ENCODE measurements at places on chromosomes 12 and 14. TPM values are rescaled to one million over a fixed set of nuclear protein-coding genes. Genes with fewer than 3 reads are reported as not detected.

DNA sequence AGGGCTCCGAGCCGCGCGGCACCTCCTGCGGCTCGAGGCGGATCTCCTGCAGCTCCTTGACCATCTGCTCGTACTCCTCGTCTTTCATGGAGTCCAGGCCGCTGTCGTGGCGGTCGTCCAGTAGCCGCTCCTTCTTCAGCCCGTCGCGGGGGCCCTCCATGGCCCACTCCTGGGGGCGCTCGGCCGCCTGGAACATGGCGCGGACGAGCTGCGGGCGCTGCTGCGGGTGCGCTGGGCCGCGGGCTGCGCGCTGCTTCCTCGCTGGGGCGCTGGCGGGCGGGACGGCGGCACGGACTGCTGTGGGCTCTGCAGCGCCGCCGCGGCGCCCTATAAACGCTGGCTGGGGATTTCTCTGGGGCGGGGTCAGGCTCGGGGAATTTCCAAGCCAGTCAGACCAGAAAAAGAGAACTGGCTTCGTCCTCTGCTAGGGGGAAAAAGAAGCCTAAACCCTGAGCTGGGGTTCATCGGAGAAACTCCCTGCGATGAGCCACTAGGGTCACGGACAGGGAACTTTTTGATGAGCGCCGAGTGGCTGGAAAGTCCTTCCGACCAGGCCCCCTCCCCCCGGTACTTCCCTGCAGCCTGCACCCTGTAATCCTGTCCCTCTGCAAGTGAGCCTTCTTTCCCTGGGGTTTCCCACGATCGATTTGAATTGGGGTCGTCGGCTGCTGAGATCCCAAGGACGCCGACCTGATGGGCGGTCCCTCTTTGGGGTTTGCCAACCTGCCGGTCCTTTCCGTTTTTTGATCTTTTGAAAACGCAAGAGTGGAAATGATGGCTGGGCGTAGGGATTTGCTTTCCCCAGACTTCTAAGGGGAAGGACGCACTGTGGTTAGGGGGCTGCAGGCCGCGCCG is at the start of gene NFKBIA:
TSS of gene NFKBIA (minus strand) at position 301 of the 855 bp plus-strand sequence. CDS start at position 196, 105 bp downstream.
- DNase-seq = peak; percentile 83
- peaks cover 44% of the 10 kb centered on the region for H3K4me1 ChIP-seq
- peaks cover 40% of the 10 kb centered on the region for H3K36me3 ChIP-seq
- peak within 1 kb of the TSS; percentile 97 for H3K4me3 ChIP-seq

GRCh38 chr12:113246478-113247122 is 25.3 kb downstream of the TPCN1 start:
- H3K4me1 ChIP-seq = peaks cover 59% of the 10 kb centered on the region
- no peak overlapping the region for H3K4me3 ChIP-seq
- peak overlapping the region; percentile 83 for H3K27ac ChIP-seq
- H3K27me3 ChIP-seq = no peaks in the 10 kb centered on the region
- no peak for DNase-seq

GRCh38 chr14:88470542-88471440 is 84.0 kb downstream of the PTPN21 start:
- DNase-seq = no peak
- H3K27ac ChIP-seq = no peak overlapping the region
- no peaks in the 10 kb centered on the region for H3K36me3 ChIP-seq
- no peak overlapping the region for H3K4me3 ChIP-seq
- H3K27me3 ChIP-seq = no peaks in the 10 kb centered on the region

GRCh38 chr12:52152905-52153317 is 38.9 kb downstream of the KRT80 start:
- no peak overlapping the region for H3K27ac ChIP-seq
- DNase-seq = no peak
- H3K4me1 ChIP-seq = peaks cover 28% of the 10 kb centered on the region
- peaks cover 2% of the 10 kb centered on the region for H3K27me3 ChIP-seq
- H3K4me3 ChIP-seq = no peak overlapping the region

DNA sequence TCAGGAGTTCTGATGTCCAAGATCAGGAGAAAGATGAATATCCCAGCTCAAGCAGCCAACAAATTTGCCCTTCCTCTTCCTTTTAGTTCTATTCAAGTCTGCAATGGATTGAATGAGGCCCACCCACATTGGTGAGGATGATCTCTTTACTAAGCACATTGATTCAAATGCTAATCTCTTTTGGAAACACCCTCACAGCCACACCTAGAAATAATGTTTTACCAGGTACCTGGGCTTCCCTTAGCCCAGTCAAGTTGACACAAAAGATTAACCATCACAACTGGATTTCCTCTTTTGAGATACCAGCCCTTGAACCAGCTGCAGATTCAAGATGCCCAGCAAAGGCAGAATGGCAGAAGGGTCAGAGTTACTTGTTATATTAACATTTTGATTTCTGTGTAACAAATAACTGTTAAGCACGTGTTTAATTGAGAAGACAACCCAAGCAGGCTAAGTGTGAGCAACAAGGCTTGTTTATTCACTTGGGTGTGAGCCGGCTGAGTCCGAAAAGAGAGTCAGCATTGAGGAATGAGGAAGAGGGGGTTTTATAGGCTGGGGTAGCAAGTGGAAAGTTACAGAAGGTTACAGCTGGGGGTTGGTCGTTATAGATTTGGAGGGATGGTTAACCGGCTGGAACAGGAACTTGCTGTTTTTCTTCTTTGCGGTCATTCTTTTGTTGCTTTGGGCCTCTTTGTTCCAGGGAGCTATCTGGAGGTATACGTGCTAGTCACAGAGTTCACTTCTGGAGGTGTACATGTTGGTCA is 180.3 kb downstream of the EMP1 start:
- H3K4me3 ChIP-seq = no peak overlapping the region
- H3K4me1 ChIP-seq = no peaks in the 10 kb centered on the region
- H3K27ac ChIP-seq = no peak overlapping the region
- H3K36me3 ChIP-seq = no peaks in the 10 kb centered on the region
- no peaks in the 10 kb centered on the region for H3K27me3 ChIP-seq

DNA sequence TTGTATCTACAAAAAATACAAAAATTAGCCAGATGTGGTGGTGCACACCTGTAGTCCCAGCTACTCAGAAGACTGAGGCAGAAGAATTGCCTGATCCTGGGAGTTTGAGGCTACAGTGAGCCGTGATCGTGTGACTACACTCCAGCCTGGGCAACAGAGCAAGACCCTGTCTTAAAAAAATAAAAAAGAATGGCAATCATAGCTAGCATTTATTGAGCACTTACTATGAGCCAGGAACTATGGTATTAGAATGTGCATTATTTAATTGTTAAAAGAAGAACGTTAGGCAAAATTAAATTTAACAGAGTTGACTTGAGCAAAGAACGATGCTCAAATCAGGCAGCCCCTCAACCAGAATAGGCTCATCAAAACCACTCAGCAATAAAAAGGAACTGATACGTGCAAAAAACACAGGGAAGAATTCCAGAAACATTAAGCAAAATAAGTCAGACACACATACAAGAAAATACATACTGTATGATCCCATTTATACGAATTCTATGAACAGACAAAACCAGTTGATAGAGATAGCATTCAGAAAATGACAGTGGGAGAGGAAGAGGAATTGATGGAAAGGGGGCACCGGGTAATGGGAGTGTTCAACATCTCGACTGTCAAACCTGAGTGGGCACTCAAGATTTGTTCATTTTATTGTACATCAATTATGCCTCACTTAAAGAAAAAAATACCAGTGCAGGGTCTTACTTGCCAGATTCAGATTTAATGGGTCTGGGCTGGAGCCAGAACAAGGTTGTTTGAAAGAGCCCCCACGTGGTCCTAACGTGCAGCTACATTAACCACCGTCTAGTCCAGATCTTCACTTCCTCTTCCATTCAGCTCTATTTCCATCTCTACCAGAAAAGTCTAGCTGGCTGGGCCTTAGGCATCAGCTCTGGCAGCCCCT is 8.0 kb downstream of the SCNN1A start:
- H3K27me3 ChIP-seq = no peaks in the 10 kb centered on the region
- no peaks in the 10 kb centered on the region for H3K36me3 ChIP-seq
- H3K4me3 ChIP-seq = no peak overlapping the region
- peaks cover 7% of the 10 kb centered on the region for H3K4me1 ChIP-seq

DNA sequence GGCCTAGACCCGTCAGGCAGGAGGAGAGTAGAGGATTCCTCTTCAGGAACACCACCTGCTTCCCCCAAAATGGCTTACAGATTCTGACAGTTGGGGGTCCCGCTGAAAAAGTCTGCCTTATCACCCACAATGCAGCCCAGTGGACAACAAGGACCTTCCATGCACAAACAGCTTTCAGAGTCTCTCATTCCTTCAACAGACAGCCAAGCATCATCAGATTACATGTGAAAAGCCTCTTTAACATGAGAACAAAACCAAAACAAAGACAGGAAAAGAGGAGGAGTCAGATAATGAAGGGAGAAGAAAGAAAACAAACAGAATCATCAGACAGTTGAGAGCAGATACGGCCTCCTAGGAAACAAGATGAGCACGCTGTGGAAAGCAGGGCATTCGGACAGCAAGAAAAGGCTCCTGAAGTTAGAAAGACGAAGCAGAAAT is 18.3 kb downstream of the KCTD10 start:
- no peak for DNase-seq
- peaks cover 14% of the 10 kb centered on the region for H3K36me3 ChIP-seq
- peaks cover 63% of the 10 kb centered on the region for H3K4me1 ChIP-seq
- no peaks in the 10 kb centered on the region for H3K27me3 ChIP-seq
- no peak overlapping the region for H3K4me3 ChIP-seq
- peak overlapping the region; percentile 39 for H3K27ac ChIP-seq

- H3K4me3 ChIP-seq = no peak overlapping the region
- H3K27me3 ChIP-seq = no peaks in the 10 kb centered on the region
- no peaks in the 10 kb centered on the region for H3K36me3 ChIP-seq
- no peaks in the 10 kb centered on the region for H3K4me1 ChIP-seq
These were observed 1003.9 kb downstream of the FLRT2 start for GRCh38 chr14:86533834-86534233.

- H3K4me1 ChIP-seq = no peaks in the 10 kb centered on the region
- H3K36me3 ChIP-seq = no peaks in the 10 kb centered on the region
- H3K27ac ChIP-seq = no peak overlapping the region
- H3K27me3 ChIP-seq = no peaks in the 10 kb centered on the region
- DNase-seq = no peak
These were observed 36.3 kb upstream of the NTF3 start for GRCh38 chr12:5395443-5396271.

- H3K27ac ChIP-seq = peak overlapping the region; percentile 42
These were observed 21.9 kb downstream of the YBX3 start for GRCh38 chr12:10701131-10701681.

- DNase-seq = no peak
- H3K4me3 ChIP-seq = no peak overlapping the region
- H3K4me1 ChIP-seq = peaks cover 16% of the 10 kb centered on the region
- no peak overlapping the region for H3K27ac ChIP-seq
- H3K27me3 ChIP-seq = no peaks in the 10 kb centered on the region
These were observed 17.6 kb upstream of the GPR33 start for GRCh38 chr14:31505411-31505810.

DNA sequence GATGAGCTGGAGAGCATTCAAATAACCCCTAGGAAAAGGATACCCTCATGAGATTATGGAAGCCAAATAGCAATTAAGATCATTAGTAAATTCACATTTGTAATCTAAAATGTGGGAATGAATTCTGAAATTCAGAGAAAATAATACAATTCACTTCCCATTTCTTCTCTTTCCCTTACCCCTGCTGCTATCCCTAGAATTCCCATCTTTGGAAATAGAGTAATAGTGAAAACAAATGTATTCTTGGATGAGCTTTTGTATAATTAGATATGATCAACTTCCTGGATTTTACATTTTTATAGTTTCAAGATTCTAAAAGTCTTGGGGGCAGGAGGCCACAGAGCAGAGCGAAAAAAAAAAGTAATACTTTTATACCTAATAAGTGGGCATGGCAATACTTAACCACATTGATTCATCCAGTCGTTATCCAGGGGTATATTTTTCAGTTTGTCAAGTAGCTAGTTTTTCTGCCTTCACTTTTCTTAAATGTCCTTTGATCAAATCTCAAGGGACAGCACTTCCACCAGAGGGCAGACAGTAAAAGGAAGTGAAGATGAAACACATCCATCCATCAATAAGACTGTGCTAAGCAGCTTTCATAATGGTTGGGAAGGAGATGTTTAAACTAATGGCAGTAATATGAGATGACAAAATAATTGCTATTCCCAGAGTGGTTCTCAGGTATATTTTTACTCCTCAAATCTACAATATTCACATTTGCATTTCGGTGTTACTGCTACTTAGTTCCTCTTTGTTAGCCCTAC is 401.3 kb downstream of the DIO2 start:
- no peaks in the 10 kb centered on the region for H3K36me3 ChIP-seq
- no peak for DNase-seq

DNA sequence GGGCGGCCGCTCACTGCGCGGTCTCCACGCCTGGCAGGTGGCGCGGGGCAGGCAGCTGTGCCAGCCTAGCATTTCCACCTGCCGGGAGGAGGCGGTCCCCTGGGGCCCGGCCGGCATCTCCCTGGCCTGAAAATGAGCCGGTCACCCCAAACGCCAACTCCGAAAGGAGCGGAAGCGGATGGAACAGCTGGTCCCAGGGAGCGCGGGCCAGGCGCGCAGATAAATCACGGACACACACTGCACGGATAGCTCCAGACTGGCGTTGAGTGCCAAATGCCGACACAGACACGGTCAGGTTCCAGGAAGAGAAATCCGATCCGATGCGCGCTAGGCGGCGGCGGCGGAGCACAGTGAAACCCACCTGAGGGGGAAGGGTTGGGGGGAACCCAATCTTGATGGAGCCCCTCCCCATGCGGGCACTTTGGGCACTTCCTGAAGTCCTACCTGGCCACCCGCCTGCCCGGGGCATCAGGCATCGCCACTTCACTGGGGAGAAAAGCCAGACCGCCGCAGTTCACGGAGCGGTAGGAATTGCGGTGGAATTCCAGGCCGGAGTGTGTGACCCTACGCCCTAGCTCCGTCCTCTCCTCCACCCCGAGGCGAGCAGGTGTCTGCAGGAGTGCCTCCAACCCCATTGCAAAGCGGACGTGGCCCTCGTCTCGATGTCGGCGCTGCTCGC is 624 bp upstream of the PLEKHD1 start:
- no peak overlapping the region for H3K27ac ChIP-seq
- no peak for DNase-seq
- H3K27me3 ChIP-seq = no peaks in the 10 kb centered on the region
- H3K4me1 ChIP-seq = peaks cover 13% of the 10 kb centered on the region
- no peaks in the 10 kb centered on the region for H3K36me3 ChIP-seq

KRT85 gene
- not detected for total RNA-seq

KLHL33 gene
- 2.2 TPM for total RNA-seq

GRCh38 chr14:29982993-29983392 is 55.3 kb upstream of the PRKD1 start:
- no peaks in the 10 kb centered on the region for H3K36me3 ChIP-seq
- no peak overlapping the region for H3K4me3 ChIP-seq
- DNase-seq = no peak
- H3K27me3 ChIP-seq = no peaks in the 10 kb centered on the region
- no peaks in the 10 kb centered on the region for H3K4me1 ChIP-seq

CD163L1 gene
- total RNA-seq = 0.66 TPM

- H3K4me3 ChIP-seq = no peak overlapping the region
- no peak overlapping the region for H3K27ac ChIP-seq
- no peaks in the 10 kb centered on the region for H3K36me3 ChIP-seq
- DNase-seq = no peak
- no peaks in the 10 kb centered on the region for H3K27me3 ChIP-seq
These were observed 7.6 kb upstream of the MARK3 start for GRCh38 chr14:103377522-103378037.

GRCh38 chr12:25985316-25986175 is 27.1 kb downstream of the RASSF8 start:
- no peak for DNase-seq
- no peak overlapping the region for H3K4me3 ChIP-seq
- no peaks in the 10 kb centered on the region for H3K4me1 ChIP-seq

MEG3 gene
- total RNA-seq = 166 TPM

IL31 gene
- total RNA-seq = not detected

- DNase-seq = peak; percentile 77
- H3K4me3 ChIP-seq = no peak overlapping the region
- H3K36me3 ChIP-seq = no peaks in the 10 kb centered on the region
- no peak overlapping the region for H3K27ac ChIP-seq
- peaks cover 2% of the 10 kb centered on the region for H3K27me3 ChIP-seq
These were observed 14.2 kb downstream of the VRTN start for GRCh38 chr14:74362361-74362915.

SLC38A1 gene
- 7.0 TPM for total RNA-seq
